ENCODE measurements at places on chromosomes 1 and 21.
A peak's percentile ranks its signal among the peaks of the same experiment; 100 is the strongest.

DNA sequence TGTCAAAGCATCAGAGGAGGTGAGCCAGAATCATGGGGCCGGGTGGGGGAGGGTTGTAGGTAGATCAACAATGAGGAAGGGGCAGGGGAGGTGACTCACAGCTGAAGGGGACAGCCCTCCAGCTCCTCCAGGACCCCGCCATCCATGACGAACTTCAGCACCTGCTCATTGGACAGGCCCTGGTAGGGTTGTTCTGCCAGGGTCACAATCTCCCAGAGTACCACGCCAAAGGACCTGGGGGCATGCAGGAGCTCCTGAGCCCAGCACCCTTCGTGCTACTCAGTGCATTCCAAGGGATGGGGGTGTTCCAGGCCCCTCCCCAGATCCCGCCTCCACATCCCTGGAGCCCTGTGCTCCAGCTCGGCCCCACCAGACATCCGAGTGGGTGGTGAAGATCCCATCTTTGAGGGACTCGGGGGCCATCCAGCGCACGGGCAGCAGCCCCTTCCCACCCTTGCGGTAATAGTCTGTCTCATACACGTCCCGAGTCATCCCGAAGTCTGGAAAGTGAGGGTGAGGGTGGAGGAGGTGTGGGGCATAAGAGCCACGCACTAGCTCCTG lies 17.5 kb downstream of the INSRR start:
- no peak for DNase-seq

GRCh38 chr1:182147951-182148350 lies 86.4 kb upstream of the ZNF648 start:
- no peak for DNase-seq

DNA sequence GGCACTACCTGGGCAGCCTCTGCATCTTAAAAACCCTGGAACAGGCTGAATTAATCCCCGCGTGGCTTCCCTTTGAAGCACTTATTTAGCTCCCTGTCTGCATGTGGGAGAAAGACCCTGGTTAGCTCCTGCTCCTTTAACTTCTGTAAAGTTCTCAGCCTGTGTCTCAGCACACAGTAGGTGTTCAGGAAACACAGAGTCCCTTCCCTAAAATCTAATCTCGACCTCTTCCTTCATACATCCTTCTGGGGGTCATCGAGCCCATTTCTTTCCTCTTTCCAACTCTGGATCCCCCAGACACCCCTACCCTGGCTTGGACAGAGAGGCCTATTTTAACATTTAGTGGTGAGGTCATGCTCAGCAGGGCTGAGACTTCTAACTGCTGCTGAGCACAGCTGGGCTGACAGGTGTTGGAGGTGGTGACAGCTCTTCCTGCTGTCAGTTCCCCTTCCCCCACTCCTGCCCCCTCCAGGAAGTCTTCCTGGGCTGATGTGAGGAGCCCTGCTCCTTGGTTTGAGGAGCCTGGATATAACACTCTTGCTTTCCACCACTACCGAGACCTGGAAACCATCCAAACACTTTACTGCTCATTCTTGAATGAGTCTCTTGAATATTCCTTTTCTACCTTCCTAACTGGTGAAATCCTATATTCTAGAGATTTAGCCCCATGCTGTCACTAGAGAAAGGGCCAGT lies 5.3 kb downstream of the E2F2 start:
- no peak for DNase-seq

DNA sequence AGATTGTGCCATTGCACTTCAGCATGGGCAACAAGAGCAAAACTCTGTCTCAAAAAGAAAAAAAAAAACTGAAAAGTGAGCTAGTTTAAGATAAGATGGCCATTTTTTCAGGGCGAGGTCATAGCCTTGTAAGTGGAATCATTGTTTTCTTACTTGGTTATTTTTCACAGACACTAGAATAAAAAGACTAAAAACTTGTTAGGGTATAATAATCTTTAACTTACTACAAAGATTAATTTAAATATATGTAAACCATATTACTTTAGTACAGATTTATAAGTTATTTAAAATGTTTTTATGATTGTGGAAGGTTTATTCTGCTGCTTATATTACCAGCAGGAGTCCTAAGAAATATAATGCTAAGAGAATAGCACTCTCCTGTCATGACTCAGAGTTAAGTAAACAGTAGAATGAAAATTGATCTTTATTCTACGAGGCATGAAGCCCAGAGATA lies 23.5 kb downstream of the ANGPTL1 start:
- peak; percentile 22 for DNase-seq

DNA sequence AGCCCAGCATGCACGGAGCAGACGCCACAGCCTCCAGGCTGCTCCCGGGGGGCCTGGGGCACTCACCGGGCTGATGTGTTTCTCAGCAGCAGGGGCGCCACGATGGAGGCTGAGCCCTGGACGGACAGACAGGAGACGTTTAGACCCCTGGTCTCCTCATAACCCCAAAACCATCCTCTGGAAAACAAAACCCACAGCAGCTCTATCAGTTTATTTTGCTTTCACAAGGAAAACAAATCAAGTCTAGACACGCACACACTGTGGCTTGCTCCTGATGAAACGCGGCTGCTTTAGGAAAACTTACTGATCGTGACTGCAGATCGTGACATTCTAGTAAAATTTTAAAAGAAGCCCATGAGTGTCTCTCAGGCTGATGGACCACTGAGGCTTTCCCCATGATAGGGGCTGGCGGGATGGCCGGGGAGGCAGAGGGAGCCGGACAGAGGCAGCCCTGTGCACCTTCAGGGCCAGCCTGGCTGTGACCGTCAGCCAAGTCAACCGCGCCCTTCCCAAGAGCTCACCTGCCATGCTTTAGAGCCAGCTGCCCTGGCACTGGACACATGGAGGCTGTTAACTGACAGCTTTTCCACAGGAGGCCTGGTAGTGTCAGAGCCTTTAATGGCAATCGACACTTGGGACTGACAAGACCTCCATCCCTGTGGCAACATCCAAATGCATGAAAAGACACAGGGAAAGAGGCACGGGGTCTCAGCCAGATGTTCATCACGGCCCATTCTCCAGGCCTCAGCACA lies 5.2 kb downstream of the POFUT2 start:
- no peak for DNase-seq

GRCh38 chr1:203858055-203858454 lies 3.3 kb upstream of the SNRPE start:
- no peak for DNase-seq

DNA sequence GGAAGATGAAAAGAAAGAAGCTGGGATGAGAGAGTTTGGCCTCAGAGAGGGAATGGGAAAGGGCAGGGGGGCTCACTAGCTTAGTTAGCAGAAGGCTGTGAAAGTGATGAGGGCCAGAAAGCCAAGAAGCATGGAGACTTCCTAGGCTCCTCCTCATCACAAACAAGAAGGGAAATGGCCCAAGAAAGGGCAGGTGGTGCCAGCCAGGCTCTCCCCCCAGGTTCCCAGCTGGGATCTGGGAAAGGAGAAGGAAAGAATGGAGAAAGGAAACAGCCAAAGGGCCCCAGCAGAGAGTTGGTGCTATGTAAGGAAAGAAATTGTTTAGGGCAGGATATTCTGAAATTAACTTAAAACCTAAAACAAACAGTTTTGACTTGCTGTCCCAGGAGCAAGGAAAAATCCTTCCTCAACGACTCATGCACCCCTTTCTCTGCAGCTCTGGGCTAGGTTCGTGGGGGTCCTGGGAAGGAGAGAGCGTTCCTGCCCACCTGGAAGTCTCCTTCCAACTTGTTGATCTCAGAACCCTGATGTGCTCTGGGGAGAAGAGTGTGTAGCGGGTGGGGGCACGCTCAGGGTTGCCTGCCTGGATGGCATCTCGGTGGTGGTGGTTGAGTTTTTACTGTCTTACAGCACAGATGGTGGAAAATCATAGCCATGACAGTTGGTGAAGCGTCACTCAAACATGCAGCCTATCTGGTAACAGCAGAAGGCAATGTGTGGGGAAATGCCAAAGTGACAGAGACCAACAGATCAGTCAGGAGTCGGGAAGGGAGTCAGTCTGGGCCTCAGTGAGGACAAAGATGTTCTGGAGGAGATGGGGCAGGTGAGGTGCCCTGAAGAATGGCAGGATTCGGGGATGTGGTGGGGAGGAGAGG lies 147.3 kb downstream of the CLIC6 start:
- DNase-seq: no peak

GRCh38 chr21:16597753-16598152 lies 868.0 kb downstream of the USP25 start:
- no peak for DNase-seq

DNA sequence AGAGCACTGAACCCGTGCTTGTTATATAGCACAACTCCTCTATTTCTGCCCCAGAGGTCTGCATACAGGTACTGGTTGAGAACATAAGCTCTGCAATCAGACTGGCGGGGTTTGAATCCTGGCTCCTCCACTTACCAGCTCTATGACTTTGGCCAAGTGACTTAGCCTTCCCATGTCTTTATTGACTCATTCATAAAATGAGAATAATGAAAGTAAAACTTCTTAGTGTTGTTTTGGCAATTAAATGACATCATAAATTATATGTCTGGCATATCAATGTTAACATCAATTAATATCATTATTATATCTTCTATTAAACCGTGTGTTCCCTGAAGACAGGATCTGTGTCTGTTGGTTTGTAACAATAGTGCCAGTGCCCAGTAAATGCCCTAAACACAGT lies 4.3 kb downstream of the INKA2 start:
- no peak for DNase-seq

DNA sequence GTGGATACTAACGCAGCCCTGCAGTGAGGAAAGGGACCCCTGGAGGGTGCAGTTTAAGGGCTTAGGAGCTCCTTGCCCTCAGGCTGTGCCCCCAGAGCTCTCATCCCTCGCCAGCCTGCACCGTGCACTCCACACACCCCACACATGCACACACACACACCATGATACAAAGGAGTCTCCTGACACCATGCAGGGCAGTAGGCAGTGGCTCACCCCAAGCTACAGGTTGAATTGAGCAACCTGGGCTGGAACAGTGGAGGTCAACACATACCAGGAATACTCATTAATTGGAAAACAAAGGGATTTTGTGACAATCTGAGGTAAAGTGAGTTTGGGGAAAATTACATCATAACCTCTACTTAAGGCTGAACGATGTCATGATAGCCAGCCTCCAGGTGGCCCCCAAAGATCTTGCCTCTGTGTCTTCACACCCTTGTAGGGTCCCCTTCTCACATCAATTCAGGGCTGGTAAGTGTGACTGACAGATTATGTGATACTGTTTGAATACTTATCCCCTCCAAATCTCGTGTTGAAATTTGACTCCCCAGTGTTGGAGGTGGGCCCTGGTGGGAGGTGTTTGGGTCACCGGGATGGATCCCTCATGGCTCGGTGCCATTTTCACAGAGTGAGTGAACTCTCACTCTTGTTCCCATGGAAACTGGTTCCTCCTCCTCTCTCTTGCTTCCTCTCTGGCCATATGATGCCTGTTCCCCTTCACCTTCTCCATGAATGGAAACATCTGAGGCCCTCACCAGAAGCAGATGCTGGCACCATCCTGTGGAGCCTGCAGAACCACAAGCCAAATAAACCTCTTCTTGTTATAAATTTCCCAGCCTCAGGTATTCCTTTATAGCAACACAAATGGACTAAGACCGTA lies 111.0 kb upstream of the RAB4A start:
- DNase-seq: no peak

DNA sequence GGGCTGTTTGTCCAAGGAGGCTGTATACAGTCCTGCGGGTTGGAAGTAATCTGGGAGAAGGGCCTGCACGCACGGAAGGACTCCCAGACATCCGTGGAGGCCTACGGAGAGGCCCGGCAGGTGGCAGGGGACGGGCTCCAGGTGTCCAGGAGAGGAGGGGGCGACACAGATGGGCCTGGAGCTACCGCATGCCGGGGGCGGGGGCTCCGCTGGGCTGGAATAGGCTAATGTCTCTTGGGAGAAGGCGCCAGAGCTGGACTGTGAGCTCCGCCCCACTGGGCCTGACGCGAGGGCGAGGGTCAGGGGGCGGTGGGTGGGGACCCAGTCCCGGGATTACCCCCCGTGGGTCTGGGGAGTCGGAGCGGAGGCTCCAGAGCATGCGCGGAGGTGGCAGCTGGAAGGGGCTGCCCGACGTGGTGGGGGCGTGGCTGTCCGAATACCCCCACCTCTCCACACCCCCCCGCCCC lies 659 bp downstream of the AGO1 start:
- no peak for DNase-seq

- DNase-seq: no peak
These were observed 1.5 kb upstream of the COX20 start for GRCh38 chr1:244833734-244834542.

DNA sequence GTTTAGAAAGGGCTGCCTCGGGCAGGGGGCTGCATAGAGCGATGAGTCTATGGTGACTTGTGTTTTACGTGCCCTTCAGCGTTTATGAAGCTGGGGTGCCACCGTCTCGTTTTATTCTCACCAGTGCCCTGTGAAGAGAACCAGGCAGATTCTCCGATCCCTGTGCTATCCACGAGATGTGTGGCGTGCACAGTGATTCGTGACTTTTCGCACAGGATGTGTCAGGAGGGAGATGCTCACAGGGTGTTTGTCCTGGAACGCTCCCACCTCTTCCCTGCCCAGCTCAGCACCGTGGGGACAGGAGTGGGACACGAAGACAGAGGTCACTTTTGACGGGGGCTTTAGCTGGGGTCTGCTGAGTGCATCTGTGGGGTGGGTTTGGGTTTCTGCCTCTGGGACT lies 54.9 kb upstream of the AJAP1 start:
- no peak for DNase-seq

DNA sequence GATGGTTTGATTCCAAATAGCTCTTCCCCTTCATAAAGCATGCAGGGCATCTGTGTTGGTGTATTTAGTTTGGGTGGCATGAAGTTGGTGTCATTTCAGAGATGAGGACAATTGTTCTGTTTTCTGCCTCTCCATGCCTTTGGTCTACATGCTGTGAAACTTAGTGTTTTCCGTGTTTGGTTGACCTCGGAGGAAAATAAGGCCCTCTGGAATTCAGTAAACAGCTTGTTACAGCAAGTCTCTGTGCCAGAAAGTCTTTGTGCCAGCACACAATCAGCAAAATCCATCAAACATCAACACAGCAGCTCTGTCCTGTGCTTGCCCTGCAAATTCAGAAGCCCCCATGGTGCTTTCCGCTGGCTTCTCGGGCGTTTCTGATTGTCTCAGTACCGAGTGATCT lies 9.5 kb downstream of the PARK7 start:
- no peak for DNase-seq

GRCh38 chr1:226697151-226697928 lies 41.7 kb downstream of the ITPKB start:
- no peak for DNase-seq
